ENCODE measurements at places on chromosomes 2 and 18.

- no peak for DNase-seq
These were observed 58.7 kb downstream of the STEAP3 start for GRCh38 chr2:119282146-119282995.

DNA sequence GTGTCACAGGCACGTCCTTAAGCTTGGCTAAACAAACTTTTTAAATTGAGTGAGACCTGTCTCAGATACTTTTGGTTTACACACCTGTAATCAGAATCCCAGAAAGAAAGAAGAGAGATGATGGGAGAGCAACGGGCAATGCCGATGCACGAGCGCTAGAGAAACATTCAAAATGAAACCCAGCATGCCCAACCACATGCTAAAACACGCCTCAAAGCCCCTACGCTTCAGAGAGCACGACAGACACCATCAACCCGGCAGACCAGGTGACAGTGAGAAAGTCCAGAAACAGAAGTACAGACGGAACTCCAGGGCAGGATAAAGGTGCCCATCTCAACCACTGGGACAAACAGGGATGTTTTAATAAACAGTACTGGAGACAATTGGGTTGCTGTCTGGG lies 85.5 kb downstream of the HDAC4 start:
- DNase-seq, result no peak

DNA sequence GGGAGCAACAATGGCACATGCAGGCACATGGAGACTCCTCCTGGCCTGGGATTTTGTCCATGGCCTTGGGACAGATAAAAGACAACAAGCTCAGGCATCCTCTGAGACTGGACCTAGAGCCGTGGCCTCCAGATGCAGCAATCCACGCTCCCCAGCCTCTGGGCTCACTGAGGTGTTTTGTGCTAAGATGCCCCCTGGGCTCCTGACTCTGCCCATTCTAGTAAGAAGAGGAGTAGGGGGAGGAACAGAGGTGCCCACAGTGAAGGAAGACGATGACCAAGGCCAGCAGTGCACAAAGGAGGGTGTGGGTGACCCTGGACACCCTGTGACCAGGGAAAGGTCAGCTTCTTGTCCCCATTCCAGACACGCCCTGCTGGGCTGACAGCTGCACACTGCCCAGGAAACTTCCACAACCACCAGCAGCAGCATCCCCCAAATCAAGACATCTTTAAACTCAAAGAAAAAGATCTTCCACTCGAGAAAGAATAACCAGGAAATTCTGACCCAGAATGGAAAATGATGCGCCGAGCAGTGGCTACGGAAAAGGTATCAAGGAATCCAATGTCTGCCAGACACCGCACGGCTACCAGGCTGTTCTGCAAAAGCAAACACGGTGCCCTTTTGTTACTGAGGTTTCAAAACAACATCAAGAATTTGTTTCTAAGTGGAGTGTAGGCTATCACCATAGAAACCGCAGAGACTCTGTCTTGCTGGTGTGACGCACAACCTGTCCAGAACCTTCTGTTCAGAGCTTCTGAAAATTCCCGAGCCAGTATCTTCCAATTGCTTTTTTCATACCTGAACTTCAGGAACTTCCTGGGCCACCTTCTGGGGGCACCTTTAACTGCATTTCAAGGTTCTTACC lies 65.5 kb downstream of the ZNF516 start:
- no peak for DNase-seq

GRCh38 chr2:34096562-34097171 lies 497.6 kb upstream of the FAM98A start:
- DNase-seq, result peak; percentile 44

- DNase-seq, result peak; percentile 50
These were observed at the start of gene DAW1 for GRCh38 chr2:227871375-227871791. TSS of gene DAW1 (plus strand) at chr2:227871631. CDS start at chr2:227871690, 59 bp downstream.

GRCh38 chr2:225008179-225008856 lies 34.0 kb downstream of the DOCK10 start:
- DNase-seq, result no peak

- DNase-seq, result no peak
These were observed 226.0 kb upstream of the LRRTM1 start for GRCh38 chr2:80530442-80531064.

DNA sequence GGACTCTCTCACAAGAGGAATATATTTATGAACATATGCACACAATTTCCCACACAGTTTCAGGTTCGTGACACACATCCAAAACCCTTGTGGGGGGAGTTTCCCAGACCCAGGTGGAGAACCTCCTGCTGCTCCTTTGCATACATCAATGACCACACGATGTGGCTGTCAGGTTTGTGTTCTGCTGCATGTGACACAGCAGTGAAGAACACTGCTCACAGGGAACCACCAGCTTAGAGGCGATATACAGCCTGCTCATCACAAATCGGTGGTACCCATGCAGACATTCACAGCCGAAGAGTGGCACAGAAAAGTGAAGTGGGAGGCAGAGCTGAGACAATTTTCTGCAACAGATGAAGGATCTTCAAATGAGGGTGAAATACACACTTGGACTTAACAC lies 175.6 kb upstream of the ZFP36L2 start:
- peak; percentile 33 for DNase-seq

GRCh38 chr2:106944215-106944614 lies 58.2 kb upstream of the ST6GAL2 start:
- DNase-seq, result no peak

All from activated naive CD8-positive, alpha-beta T cell treated with anti-CD3 and anti-CD28 coated beads, Interleukin-2, amount 50 U/mL, for 24 hours (primary cell).